ENCODE measurements at places on chromosomes 2 and 18.

- DNase-seq = no peak
Observed at GRCh38 chr2:33859176-33859575, 260.1 kb upstream of the FAM98A start.

- DNase-seq = no peak
Observed at GRCh38 chr2:25347846-25348245, 6.1 kb upstream of the DNMT3A start.

- no peak for DNase-seq
Observed at GRCh38 chr2:11177871-11178690, 22.8 kb downstream of the SLC66A3 start.

GRCh38 chr2:152505495-152505906, 170.5 kb downstream of the FMNL2 start:
- DNase-seq = no peak

DNA sequence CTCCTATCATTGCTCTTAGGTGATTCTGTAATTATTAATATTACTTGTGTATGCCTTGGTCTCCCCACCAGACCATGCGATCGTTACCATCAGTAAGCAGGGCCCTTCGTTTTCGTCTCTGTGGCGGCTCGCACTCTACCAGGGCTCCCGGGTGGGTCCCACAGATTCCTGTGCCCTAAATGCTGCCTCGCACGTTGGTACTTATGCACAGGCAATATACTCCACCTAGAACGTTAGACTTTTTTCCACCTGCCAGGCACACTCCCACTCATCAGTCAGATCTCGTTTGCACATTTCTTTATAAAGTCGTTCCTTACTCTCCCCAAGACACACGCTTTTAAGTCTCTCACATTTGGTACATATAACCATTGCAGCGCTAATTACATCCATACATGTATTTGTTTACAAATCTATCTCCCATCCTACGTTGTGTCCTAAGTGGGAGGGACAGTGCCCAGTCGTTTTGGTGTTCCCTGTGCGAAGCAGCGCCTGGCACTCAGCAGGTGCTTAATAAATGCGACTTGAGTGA, 901 bp downstream of the FEZ2 start:
- DNase-seq = no peak

DNA sequence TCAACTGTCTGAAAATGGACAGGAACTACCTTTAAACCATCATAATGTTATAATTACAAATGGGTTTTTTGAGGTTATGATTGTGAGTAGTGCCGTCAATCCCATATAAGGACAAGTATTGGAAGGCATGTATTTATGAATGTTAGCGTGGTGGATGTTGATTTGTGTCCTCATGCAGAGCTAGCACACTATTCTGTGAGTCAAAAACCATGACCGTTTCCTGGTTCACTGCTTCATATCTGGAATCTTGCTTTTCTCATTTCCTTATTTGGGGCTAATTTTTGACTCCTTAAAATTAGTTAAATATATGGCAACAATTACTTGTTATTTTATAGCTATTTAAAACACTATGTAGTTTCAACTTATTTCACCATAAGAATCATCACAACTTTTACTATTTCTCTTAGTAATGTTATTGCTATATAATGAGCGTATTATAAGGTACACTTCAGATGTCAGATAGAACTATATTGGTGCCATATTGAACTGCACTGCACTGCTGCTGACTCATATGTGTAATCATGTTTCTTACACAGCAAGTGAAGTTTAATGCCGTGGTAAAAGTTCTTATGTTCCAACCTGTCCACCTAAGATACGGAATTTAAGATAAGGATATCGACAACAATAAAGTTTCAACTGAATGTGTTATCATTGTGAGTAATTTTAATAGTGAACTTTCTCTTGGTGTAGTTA, 192.8 kb downstream of the PTGR3 start:
- DNase-seq = no peak

DNA sequence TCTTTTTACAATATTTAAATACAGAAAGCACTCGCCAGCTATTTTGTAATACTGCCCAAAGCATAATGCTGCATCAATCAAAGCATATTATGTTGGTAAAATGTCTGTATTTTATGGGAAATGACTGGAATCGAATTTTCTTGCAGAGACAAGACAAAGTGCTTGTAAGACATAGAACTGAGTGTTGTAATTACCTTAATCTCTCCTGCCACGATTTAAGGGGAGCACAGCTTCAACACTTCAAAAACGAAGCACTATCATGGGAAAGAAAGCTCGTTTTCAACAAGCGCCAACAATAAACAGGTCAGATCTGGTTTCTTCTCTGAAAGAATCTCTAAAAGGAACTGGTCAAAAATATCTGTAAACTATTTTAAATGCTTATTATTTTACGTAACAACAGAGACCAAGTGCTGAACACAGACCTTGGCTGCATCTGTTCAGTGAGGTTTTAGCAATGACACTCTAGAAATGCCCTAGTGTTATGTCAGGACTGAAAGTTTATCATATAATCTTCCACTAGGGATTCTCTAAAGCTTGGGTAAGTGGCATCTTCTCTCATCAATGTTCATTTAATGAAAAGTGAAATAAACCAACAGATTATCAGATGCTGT, 19.0 kb downstream of the RND3 start:
- no peak for DNase-seq

- DNase-seq = no peak
Observed at GRCh38 chr2:101109451-101110118, 41.6 kb downstream of the TBC1D8 start.

DNA sequence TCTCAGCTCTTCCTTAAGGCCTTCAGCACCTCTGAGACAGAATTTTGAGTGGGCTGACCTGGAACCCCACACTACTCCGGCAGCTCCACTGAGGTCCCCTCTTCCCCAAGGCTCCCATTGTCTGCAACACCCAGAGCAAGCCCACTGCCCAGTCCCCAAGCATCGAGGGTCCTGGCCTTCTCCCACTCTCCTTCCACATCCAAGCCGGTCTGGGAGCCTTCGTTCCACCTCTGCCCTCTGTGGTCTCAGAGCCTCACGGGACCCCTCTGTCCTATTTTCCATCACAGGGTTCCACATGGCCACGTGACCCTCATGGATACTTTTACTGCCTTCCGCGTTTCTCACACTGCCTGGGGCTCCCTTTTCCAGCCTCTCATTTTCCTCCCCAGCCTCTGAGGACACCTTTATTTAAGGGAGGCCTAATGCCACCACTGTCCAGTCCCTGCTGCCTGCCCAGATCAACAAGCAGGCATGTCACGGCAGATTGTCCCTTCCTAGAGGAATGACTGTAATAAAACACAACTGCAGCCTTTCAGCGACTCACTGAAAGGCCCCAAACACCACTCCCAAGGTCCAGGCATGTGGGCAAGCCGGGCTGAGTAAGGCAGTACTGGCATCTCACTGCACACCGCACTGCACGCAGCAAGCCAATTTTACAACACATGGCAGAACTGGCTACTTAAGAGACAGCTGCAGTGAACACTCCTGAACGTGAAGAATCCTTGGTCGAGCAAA, 7.9 kb upstream of the SALL3 start:
- DNase-seq = no peak

DNA sequence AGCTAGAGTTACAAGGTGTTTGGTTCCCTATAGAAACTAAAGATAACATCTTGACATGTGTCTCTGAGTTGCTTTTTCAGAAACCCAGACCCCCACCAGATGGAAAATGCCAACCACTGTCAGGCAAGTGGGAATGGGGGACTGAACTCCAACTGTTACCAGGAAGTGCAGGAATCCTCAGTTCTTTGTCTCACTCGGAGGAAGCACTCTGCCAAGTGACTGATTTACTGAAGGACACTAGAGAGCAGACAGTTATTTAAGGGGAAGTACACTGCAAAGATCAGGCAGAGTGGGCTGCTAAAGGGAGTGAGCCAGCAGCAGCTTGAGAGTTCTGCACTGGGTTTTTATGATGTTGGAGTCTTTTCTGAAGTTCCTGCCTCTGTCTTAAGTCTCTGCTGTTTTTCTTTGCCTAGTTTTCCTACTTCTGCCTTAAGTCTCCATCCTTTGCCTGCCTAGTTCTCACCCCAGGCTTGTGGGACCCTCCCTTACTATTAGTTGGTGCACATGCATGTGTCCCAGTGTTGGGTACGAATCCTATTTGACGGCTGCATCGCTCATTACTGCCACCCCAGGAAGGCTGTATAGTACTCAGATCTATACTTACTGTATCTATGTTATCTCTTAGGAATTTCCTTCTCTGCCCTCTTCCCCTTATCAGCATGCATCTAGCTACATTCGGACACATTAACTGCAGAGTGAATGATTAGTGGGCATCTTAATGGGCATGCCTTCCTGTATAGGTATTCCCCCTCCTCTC, 97.1 kb downstream of the TEX51 start:
- no peak for DNase-seq

DNA sequence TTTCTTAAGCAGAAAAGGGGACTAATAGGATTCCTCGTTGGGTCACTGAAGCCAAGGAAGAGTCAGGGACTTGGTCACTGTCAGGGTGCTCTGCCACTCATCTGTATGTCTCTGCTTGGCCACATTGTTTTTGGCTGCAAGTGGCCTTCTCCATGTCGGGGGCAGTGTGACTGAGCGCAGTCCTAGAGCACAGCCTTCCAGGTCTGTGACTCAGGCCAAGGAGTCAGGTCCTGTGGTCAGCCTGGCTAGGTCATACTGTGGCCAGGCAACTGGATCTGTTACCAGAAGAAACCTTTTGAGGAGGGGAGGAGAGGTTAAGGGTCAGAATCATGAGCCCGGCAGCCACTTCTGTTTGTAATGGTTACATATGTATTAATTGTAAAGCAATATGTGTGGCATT, 61.3 kb downstream of the GALNT1 start:
- DNase-seq = no peak

DNA sequence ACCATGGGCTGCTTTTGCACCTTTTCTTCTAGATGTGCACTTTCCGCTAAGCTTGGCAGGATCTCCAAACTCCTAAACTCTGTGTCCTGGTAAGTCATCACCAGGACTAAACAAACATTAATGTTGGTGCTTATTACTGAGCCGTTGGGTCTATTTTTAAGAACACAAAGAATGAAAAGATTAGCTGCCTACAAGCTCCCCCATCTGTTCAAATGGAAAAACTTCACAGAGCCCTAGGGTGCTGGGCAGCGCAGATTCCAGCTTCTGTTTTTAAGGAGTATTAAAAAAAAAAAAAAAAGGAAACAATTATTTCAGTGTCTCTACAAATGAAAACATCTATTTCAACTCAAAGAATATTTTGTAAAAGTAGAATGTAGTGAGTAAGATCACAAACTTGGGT, 97.8 kb upstream of the AQP4 start:
- DNase-seq = no peak

DNA sequence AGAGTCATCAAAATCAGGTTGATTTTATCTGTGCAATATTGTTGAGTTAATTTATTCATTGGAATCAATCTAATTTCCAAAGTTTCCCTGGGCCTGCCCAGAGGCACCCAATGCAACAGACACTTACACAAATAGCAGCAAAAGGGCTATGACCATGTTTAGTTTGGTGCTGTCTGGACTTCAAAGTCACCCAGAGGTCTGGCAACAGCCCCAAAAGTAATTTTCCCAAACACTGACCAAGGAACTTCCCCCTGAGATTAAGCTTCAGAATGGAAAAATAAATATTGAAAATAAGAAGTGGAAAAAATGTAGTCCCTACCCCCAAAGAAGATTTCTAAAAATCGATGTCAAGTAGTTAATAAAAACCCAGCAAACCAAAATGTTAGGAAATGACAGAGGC, 70.9 kb upstream of the RNF152 start:
- no peak for DNase-seq

DNA sequence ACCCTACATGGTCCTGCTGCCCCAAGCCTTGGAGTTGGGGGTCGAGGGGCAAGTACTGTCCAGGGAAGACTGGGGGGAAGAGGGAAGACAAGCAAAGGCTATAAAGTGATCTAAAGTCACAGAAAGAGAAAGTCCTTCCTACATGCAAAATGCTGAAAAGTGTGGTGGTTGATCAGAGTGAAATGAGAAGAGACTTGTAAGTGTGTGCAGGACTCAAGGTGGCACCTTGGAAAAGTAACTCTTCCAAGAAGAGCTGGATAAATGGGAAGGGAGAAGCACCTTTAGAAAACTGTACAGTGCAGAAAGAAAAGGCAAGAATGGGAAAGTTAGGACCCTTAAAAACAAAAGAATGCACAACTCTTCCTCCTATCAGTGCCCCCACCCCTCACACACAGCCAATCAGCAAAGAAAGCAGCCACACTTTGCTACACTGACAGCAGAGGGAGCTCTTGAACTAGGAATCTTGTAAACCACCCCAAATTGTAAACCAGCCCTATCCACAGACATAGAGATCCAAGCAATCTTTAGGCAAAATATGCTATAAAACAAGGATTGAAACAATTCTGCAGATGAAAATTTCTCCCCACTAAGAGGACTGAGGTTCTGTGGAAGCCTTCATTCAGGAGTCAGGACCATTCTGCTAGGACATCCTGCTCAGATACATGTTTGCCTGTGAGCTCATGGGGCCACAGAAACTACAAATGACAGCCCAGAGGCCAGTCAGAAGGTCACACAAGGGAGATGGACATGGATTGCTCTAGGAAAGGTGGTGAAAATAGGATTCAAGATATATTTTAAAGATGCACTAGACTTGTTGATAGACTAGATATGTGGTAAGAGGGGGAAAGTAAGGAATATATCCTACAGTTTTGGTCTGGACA, 146.4 kb downstream of the FTCDNL1 start:
- no peak for DNase-seq

DNA sequence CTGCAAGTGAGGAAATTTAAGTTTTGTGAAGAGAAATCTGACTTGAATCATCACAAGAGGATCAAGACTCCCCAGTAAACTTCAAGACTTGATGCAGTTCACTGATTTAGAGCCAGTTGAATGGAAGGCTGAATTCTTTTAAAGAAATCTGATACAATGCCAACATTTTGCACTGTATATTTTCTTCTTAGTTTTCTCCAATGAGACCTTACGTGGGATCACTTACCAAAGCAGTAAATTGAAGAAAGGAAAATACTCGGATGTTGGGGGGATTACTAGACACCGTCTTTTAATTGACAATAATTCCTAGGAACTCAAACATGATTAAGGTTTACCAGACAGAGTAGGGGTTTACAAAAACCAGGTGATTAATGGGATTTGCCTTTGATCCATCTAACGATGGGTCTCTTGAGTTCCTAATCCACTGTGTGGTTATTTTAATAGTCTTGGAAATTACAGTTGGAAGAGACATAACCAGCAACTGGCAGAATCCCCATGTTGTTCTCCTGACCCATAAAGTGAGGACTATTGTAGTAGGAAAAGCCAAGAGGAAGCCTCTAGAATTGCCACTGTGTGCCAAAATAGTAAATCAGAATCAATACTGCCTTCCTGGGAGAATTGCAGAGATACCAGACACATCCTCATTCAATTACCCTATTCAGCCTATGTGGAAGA, 354.5 kb downstream of the PID1 start:
- no peak for DNase-seq

- DNase-seq = no peak
Observed at GRCh38 chr2:10056439-10056838, 13.1 kb downstream of the KLF11 start.

- no peak for DNase-seq
Observed at GRCh38 chr2:3293221-3293620, 84.4 kb downstream of the EIPR1 start.

- no peak for DNase-seq
Observed at GRCh38 chr2:132609101-132609890, 60.7 kb downstream of the LYPD1 start.
